ENCODE measurements at places on chromosomes 7 and 10. TPM values are rescaled to one million over a fixed set of nuclear protein-coding genes. Genes with fewer than 3 reads are reported as not detected.

DNA sequence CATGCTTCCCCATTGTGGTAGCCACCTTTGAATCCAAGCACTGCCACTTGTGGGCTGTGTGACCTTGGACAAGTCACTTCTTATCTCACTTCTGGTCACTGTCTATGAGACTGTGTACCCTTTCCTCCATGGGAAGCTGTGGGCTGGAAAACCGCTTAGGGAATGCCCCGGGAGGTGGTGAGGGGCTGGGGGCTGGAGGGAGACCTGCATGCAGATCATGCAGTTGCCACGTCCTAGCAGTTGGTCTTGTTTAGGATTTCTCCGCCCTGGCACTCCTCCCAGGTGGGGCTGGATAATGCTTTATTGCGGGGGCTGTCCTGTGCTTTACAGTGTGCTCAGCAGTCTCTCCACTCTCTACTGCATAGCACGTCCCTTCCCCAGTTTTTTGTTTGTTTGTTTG, 62.9 kb upstream of the OPN4 start:
- no peak overlapping the region for H3K27ac ChIP-seq
- no peaks in the 10 kb centered on the region for H3K27me3 ChIP-seq
- H3K36me3 ChIP-seq, result no peaks in the 10 kb centered on the region
- DNase-seq, result no peak

DNA sequence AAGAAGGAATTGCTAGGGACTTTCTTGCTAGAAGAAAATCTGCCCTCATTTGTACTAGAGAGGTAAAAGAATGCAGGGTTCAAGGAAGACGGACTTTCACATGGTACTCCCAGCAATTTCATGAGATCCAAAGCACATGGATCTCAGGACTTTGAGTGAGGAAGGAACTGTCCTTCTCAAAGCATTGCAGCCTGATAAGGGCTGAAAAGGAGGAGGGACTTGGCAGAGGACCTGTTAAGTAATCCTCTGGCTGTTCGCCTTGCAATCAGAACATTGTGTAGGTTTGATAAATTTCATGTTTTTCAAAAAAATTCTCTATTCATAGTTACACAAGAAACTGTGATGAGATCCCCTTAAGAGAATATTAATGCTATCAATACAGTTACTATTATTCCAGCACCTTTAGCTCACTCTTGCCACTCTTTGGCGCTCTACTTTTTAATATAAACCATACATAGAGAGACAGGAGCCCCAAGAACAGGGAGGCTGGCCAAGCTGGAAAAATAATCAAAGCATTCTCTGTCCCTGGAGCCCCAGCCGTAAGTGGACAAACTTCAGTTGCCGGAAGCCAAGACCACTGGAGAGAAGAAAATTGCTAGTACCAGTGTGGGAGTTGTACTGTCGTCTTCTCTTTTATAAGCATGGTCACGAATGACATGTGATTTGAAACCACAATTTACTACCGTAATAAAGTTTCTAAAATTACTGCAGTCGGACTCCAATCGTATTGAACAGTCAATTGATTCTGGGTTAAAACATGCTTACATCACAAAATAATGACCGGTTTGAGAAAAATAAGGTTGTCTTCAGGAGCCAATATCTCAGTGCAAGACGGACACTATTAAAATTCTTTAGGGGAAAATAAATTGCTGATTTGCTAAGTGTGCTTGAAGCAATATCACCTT, 424.4 kb downstream of the SDK1 start:
- peaks cover under 1% of the 10 kb centered on the region for H3K36me3 ChIP-seq
- H3K4me1 ChIP-seq, result peaks cover 11% of the 10 kb centered on the region
- no peaks in the 10 kb centered on the region for H3K27me3 ChIP-seq
- no peak overlapping the region for H3K27ac ChIP-seq

DNA sequence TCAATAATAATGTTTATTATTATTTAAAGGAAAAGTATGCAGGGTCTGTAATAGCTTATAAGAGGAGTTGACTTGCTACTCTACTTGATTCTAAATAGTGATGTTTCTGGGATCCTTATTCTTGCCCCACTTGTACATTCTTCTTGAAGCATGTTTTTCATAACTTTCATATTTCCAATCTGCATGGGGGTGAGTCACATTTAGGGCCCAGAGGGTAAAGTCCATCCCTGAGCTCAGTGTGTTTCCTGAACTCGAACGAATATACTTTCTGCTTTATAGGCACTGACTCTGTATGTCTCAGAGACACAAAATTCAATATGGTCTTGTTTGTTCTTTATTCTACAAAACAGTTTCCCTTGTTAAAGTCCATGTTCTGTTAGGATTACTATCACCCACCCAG, 61.0 kb upstream of the SMIM30 start:
- H3K36me3 ChIP-seq, result no peaks in the 10 kb centered on the region
- no peak overlapping the region for H3K27ac ChIP-seq
- no peak overlapping the region for H3K4me3 ChIP-seq

DNA sequence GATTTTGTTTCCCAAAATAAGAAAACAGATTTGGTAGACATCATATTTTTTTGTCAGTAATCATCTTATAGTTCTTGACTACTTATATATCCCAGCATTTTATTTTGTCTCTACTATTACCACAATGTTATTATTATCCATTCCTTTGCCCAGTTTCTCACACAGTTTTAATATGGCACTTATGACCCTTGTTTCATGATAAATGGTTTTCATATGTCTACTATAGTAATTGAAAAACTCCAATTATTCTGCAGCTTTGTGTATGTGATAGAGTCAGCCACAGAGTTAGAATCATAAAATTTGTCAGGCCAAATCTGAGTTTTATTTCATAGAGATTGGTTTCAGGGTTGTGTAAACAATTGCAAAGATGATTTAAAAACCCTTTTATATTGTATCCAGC, 203.9 kb downstream of the MALRD1 start:
- no peak for DNase-seq
- H3K4me1 ChIP-seq, result no peaks in the 10 kb centered on the region
- no peak overlapping the region for H3K27ac ChIP-seq
- no peaks in the 10 kb centered on the region for H3K36me3 ChIP-seq
- no peaks in the 10 kb centered on the region for H3K27me3 ChIP-seq
- no peak overlapping the region for H3K4me3 ChIP-seq

GRCh38 chr7:27631391-27631790, 31.3 kb downstream of the HIBADH start:
- no peak for DNase-seq
- peaks cover 16% of the 10 kb centered on the region for H3K36me3 ChIP-seq
- H3K27ac ChIP-seq, result no peak overlapping the region
- no peaks in the 10 kb centered on the region for H3K27me3 ChIP-seq

DNA sequence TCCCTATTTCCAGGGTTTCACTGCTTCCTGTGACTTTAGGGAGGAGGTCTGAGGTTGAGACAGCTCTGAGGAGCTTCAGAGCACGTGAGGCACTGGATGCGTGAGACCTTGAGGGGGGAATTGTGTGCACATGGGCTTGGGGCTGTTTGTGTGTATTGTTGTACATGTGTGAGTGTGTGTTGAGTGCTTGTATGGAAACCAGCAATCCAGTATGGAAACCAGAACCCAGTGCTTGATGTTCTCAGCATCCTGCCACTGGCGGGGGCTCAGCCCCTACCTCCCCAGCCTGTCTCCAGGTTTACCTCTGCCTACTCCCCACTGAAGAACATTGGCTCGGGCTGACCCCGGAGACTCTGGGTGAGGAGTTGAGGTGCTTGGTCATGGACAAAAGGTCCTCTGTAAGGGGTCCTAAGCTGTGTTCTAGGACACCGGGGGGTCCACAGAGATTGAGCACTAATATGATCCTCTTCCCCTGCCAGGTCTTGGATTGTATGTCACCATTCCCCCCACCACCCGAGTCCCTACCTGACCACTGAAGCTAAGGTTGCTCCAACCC, 20.8 kb downstream of the SFTPD start:
- no peak for DNase-seq
- no peak overlapping the region for H3K27ac ChIP-seq
- H3K4me1 ChIP-seq, result no peaks in the 10 kb centered on the region
- H3K36me3 ChIP-seq, result no peaks in the 10 kb centered on the region

DNA sequence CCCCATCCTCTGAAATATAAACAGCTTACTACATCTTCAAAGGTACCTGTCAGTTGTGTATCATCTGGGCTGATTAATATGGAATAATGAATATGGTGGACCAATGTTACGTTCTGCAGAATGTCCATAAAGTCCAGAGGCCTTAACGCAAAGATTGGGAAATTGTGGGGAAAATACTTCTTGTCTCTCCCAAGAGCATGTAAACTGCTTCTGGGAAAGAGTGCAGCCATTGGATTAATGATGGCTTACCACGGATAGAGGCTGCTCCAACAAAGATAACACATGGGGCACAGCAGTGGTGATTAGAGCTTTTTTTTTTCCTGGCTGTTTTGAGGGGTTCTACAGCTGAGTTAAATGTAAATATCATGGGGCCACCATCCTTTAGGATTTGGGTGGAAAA, 340.4 kb upstream of the AKR1E2 start:
- H3K4me1 ChIP-seq, result no peaks in the 10 kb centered on the region
- DNase-seq, result no peak
- no peak overlapping the region for H3K27ac ChIP-seq
- no peaks in the 10 kb centered on the region for H3K27me3 ChIP-seq
- H3K4me3 ChIP-seq, result no peak overlapping the region

- no peaks in the 10 kb centered on the region for H3K27me3 ChIP-seq
- DNase-seq, result no peak
- H3K4me3 ChIP-seq, result no peak overlapping the region
- no peak overlapping the region for H3K27ac ChIP-seq
These were observed 136.4 kb upstream of the MDFIC start for GRCh38 chr7:114785496-114785895.

- no peak overlapping the region for H3K27ac ChIP-seq
- no peaks in the 10 kb centered on the region for H3K36me3 ChIP-seq
- no peak overlapping the region for H3K4me3 ChIP-seq
These were observed 8.2 kb upstream of the SGPL1 start for GRCh38 chr10:70807556-70807955.

GRCh38 chr7:47149208-47149839, 432.6 kb downstream of the TNS3 start:
- no peak for DNase-seq
- H3K27me3 ChIP-seq, result no peaks in the 10 kb centered on the region
- H3K4me3 ChIP-seq, result no peak overlapping the region
- H3K4me1 ChIP-seq, result peaks cover 39% of the 10 kb centered on the region

- no peaks in the 10 kb centered on the region for H3K4me1 ChIP-seq
- no peak overlapping the region for H3K27ac ChIP-seq
- H3K36me3 ChIP-seq, result peaks cover 21% of the 10 kb centered on the region
- no peak overlapping the region for H3K4me3 ChIP-seq
- no peaks in the 10 kb centered on the region for H3K27me3 ChIP-seq
These were observed 106.3 kb downstream of the KMT2C start for GRCh38 chr7:152329469-152329868.

DNA sequence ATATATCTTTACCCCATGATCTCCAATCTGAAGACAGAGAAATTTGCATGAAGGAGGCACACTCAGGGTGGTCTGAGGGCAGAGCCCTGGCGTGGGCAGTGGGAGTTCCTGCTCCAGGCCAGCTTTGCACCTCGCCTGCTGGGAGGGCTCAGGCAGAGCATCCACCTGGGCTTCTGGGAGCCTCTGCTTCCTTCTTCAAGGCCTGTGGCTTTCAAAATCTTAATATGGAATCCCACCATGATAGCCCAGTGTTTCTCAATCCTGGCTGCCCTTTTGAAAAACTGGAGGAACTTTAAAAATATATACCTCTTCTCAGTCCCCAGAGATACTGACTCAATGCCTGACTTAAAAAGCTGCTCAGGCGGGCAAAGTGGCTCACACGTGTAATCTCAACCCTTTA, 36.7 kb upstream of the PSAP start:
- peaks cover 7% of the 10 kb centered on the region for H3K4me1 ChIP-seq
- no peaks in the 10 kb centered on the region for H3K36me3 ChIP-seq
- DNase-seq, result no peak
- no peak overlapping the region for H3K27ac ChIP-seq

DNA sequence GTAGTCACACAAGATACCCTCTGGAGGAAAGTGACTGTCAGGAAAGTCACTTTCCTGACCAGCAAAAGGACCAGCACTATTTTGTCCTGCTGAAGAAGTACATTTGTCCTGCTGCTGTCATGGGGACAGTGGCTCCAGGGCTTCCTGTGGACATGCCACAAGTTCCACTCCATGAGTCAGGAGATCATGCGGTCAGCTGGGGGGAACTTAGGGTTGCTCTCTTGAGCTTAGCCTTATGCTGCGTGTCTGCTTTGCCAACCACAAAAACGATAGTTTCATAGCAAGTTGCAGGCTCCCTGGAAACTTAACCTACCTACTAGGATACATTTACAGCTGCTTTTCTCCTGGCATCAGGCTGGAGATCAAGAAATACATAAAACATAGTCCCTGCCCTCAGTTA, 19.8 kb upstream of the ALOX5 start:
- no peak overlapping the region for H3K4me3 ChIP-seq
- no peak for DNase-seq
- H3K4me1 ChIP-seq, result no peaks in the 10 kb centered on the region
- no peak overlapping the region for H3K27ac ChIP-seq
- no peaks in the 10 kb centered on the region for H3K27me3 ChIP-seq

GRCh38 chr7:2725178-2726105, 37.4 kb downstream of the AMZ1 start:
- no peaks in the 10 kb centered on the region for H3K27me3 ChIP-seq
- H3K36me3 ChIP-seq, result peaks cover 66% of the 10 kb centered on the region
- DNase-seq, result no peak
- no peak overlapping the region for H3K4me3 ChIP-seq

DNA sequence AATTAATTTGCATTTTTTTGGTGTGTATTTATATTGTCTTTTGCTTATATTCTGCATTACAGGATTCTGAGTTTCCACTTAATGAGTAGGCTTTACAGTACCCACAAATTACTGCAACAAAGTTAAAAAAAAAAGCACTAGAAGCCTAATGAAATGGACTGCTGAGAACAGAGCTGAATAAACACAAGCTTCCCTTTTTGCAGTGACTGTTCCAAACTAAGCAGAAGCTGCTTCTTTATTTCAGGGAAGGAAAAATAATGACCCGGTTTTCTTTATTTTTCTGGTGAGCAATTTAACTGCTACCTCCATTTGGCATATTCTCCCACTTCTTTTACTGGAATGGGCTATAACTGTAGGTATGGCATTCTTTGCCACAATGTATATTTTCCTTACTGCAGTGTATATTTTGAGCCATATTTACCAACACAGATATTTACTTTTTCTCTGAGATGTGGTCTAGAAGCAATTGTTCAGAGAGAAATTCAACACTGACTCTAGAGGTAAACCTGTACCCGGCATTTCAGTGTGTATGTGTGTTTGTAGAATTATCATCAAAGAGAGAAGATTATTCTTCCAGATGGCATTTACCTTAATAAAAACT, 56.9 kb downstream of the HDAC9 start:
- H3K4me1 ChIP-seq, result peaks cover 29% of the 10 kb centered on the region
- no peak for DNase-seq
- no peak overlapping the region for H3K4me3 ChIP-seq

Gene H2BK1
- not detected for total RNA-seq

Gene DPYSL4
- 1.3 TPM for total RNA-seq

Gene CDNF
- total RNA-seq, result 0.29 TPM

Gene FOXP2
- total RNA-seq, result not detected

Gene FAM221A
- 7.2 TPM for total RNA-seq

Gene PAPSS2
- 76.3 TPM for total RNA-seq

Gene HOXA10
- total RNA-seq, result 15.5 TPM

Gene HOXA5
- 0.79 TPM for total RNA-seq

Gene RASA4B
- total RNA-seq, result 4.0 TPM

Gene SYT15
- total RNA-seq, result 5.2 TPM

Data from SJSA1 (cell line).